ENCODE measurements at places on chromosomes 16 and 17.
A peak's percentile ranks its signal among the peaks of the same experiment; 100 is the strongest.

DNA sequence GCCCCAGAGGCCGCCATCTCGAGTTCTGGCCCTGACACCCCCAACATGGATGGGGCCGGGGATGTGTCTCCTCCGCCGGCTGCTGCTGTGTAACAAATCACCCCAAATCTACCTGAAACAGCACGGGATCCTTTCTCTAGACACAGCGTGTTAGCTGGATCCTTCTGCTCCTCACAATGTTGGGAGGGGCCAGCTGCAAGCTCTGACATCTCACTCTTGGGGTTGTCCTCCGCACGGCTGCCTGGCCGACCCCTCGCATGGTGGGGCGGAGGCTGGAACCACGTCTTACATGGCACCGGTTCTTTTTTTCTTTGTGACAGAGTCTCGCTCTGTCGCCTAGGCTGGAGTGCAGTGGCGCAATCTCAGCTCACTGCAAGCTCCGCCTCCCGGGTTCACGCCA lies 11.6 kb upstream of the DEF8 start:
- no peak for DNase-seq

GRCh38 chr17:71966459-71967313 lies 154.1 kb upstream of the SOX9 start:
- DNase-seq: peak; percentile 31

- DNase-seq: no peak
Observed at GRCh38 chr17:42071810-42072209, 21.4 kb upstream of the C17orf113 start.

DNA sequence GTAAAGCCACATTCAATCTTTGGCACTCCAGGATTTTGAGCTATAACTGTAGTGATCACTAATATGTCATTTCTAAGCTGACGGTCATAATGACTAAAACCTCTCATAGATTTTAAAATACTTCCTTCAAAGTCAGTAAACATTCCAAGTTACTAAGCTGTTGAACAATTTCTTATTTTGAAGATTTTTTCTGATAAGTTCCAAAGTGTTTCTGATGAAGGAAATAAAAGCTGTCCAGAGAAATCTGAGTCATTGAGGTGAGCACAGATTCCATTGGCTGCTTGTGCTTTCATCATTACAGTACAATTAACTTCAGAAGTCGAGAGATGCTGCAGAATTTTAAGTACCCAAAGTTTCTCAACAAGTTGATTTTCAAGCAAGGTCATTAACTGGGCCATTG lies 23.9 kb downstream of the NLRC5 start:
- no peak for DNase-seq

GRCh38 chr17:42041619-42042018 lies 8.8 kb downstream of the C17orf113 start:
- no peak for DNase-seq

DNA sequence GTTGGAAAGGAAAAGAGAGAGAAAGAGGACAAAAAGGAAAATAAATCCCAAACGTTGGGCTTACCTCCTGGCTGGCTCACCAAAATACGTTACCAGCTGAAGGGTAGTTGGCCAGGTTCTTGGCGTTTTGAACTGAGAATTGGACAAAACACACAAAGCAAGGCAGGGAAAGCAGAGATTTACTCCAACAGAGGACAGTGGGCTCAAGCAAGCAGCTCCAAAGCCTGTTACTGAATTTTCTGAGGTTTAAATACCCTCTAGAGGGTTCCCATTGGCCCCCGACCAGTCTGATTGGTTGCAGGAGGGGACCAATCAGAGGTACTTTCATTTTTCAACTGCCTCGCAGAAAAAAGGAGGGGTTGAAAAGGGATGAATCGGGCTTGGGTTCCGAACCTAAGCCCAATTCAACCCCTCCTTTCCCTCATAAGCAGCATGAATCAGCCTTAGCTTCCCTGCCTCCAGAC lies 55.6 kb upstream of the ALOX12 start:
- DNase-seq: peak; percentile 17

DNA sequence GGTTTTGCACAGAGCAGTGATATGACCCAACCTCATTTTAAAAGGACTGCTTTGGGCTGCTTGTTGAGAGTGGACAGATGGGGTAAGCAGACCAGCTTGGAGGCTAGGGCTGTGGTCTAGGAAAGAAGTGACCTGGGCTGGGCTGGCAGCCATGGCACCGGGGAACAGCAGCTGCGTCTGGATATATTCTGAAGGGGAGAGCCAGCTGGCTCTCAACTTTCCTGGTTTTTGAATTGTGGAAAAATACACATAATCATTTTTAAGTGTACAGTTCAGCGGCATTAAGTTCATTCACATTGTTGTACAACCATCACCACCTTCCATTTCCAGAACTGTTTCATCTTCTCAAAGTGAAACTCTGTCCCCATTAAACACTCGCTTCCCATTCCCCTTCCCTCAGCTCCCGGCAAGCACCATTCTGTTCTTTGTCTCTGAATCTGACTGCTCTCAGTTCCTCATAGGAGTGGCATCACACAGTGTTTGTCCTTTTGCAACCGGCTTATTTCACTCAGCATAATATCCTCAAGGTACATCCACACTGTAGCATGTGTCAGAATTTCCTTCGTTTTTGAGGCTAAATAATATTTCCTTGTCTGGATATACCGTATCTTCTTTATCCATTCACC lies 113.2 kb downstream of the SPECC1 start:
- DNase-seq: peak; percentile 73

DNA sequence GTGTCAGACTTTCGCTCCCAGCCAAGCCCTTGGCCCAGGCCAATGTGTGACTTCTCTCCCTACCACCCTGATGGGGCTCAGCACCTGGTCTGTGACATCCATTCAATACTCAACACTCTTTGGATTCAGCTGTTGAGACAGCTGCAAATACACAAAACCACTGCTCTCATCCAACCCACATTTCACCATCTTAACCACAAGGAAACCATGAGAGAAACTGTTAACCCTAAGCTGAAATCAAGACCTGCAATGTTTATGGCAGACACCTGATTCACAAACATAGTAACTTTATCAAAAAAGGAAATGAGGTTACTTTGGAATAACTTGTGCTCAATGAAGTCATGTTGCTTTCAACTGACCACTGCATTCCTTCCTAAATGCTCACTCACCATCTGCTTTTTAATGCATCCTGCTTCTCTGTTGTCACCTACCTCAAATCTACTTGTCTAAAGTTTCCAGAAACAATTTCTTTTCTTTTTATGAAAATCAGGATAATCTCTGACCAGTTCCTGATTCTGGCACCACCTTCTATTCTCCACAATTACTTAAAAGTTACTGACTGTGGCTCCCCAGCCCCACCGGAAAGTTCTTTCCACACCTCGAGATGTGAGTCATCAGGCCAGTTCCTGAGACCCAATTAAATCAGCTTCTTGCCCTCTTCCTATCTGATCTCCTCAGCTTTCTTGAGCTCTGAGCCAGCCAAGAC lies 88.2 kb downstream of the NOG start:
- DNase-seq: no peak

- peak; percentile 46 for DNase-seq
Observed at GRCh38 chr17:70905796-70906195, 736.5 kb downstream of the KCNJ2 start.

DNA sequence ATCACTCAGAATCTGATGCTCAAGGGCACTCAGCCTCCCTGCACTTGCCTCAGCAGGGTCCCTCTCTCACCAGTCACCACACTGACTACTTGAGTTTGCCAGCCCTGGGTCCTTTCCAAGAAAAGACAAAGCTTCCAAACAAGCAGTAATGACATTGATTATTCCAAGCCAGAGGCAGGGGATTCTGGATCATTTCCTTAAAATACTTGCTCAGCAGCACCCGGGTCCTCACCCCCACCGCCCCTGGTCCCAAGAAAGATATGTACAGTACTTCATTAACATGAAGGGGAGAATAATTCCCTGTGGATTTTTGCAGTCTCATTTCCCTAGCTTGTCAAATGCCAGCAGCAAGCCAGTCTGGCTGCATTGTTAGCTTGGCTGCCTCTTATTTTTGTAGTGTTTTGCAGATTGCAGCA lies 83.2 kb upstream of the GNAO1 start:
- peak; percentile 90 for DNase-seq

DNA sequence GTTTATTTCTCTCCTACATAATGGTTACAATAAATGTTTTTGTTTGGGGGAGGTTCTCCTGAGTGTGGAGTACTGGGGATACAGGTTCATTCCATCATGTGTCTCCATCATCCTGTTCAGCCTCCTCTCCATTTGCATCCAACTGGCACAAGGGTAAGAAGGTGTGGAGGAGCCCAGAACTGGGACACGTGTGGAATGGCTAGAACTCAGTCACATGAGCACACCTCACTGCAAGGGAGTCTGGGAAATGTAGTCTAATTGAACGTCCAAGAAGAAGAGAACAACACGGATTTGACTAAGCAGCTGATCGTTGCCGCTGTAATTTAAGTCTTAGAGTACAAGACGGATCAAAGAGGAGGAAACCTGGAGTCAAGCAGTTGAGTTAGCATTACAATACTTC lies 6.1 kb downstream of the OR1A1 start:
- no peak for DNase-seq

DNA sequence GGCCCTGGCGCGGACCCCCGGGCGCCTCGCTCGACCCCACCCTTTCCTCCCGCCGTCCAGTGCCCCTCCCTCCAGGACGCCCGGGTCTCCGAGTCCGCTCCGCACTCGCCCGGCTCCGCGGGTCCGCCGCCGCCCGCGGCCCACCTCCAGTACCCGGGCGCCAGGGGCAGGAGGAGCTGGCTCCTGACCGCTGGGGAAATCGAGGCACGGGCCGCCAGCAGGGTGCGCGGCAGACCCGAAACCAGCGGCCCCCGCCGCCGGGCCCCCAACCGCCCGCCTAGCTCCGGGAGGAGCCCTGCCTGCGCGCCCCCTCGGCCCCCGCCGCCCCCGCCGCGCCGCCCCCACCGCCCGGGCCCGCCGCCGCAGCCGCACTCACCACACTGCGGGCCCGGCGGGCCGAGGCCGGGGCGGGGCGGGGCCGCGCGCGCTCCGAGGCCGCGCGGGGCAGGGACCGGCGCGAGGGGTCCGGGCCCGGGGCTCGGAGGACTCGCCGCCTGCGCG lies 333 bp downstream of the MAFG start:
- no peak for DNase-seq

DNA sequence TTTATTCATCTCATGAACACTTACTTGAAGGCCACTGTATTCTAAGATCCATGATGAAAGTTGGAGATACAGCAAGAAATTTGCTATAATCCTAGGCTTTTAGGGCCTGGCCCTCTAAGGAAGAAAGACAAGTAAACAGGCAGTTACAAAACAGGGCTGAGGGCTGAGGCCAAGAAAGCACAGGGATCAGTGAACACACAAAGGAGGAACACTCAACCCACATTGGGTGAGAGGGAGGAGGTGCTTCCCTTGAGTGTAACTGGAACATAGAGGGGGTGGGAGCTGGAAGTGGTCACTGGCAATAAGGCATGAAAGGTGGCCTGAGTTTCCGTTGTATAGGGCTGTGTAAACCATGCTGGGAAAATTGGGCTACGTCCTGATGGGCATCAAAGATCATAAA lies 112.2 kb downstream of the ZNF18 start:
- DNase-seq: peak; percentile 17

- no peak for DNase-seq
Observed at GRCh38 chr17:56217921-56218320, 64.6 kb downstream of the ANKFN1 start.

DNA sequence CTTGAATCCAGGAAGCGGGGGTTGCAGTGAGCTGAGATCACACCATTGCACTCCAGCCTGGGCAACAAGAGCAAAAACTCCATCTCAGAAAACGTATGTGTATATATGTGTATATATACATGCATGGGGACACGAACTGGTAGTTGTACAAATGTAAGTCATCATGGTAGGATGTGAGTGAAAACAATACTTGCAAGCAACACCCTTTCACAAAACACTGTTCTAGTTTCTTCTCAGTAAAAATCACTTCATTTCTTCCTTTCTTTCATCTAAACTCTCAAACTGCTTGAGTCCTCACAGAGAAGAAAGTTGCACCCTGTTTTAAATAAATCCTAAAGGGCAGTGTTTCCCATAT lies 51.8 kb downstream of the METTL16 start:
- DNase-seq: no peak

- DNase-seq: peak; percentile 21
Observed at GRCh38 chr17:37813751-37814150, 68.9 kb upstream of the HNF1B start.

DNA sequence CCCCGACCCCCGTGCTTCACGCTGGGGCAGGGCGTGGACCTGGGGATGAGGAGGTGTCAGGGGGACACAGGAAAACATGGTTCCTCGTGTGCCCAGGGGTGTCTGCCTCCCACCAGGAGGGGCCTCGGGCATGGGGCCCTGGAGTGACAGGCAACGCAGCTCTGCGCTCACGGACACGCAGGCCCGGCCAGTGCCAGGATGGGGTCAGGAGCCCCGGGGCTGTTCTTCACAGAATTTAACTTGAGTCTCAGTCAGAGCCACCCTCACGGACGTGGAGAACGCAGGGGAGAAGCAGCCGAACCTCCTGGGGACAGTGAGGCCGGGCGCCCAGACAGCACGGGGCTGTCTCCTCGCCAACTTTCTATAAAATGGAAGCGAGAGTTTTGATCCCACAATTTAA lies 16.7 kb downstream of the UNKL start:
- DNase-seq: no peak

DNA sequence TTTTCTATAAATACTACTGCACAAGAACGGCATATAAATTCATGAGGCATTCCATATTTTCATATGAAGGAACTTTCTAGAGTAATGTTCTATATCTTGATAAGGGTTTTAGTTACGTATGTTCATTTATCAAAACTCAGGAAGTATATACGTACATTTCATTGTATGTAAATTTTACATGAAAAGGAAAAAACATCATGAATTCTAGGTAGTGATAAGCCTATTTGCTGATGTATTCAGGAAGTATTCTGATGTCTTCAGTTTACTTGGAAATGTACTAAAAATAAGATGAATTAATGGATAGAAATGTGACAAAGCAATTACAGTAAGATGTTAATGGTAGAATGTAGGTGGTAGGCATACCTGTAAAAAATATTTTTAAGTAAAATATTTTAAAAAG lies 4.7 kb downstream of the DGKE start:
- no peak for DNase-seq

DNA sequence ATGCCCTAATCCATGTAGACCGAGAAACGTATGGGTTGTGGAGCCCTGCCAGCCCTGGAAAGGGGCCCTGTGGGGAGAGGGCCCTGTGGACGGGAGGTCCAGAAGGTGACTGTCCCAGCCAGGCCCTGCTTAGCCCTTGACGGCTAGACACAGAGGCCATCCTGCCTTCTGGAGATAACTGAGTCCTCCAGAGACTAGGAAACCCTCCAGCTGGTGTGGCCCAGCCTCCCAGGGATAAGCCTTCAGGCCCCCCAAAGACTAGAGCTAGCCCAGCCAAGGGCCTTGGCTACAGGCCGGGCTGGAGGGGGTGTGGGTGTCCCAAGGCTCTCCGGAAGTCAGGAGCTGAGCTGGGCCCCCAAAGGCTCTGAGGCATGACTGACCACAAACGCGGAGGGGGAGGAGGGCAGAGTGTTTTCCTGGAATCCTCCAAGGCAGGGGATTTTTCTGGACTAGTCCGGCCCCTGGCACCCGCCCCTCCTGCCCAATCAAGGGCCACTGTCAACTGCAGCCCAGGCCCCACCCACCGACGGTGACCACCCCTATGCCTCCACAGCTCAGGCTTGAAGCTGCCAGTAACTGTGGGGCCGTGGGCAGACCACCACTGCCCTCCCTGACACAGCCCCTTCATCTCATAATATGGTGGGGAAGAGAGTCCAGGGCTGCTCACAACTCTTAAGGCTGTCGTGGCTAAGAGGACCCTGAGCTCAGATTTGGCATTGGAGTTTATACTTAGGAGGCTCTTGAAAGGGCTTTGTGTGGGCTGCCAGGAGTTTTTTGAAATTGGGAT lies 885 bp upstream of the VASN start:
- DNase-seq: no peak

Measured in Ammon's horn (tissue), 1 donor.